ENCODE measurements at places on chromosomes 5 and 9.

GRCh38 chr9:127940593-127940992 lies 2.9 kb upstream of the DPM2 start:
- no peak for DNase-seq

DNA sequence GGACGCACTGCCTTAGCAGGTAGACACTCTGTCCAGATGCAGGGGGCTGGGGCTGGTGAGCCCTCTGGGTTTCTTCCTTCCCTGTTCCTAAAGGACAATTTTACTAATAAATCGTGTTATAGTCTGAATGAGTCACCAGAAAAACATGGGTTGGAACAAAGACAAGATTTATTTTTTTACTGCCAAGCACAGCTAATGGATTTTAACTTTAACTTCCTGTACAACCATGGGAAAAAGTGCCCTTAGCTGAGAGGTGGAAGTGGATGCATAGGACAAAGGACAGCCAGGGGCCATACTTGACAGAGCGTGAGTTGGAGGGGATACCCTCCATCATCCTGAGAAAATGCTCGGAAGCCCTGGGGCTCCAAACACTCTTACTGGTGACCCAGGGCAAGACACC lies 300.7 kb downstream of the MSX2 start:
- DNase-seq = no peak

GRCh38 chr9:114906922-114907571 lies 23.3 kb downstream of the TNFSF8 start:
- no peak for DNase-seq

- DNase-seq = no peak
Measured at GRCh38 chr5:114418176-114419066, 56.6 kb downstream of the KCNN2 start.

DNA sequence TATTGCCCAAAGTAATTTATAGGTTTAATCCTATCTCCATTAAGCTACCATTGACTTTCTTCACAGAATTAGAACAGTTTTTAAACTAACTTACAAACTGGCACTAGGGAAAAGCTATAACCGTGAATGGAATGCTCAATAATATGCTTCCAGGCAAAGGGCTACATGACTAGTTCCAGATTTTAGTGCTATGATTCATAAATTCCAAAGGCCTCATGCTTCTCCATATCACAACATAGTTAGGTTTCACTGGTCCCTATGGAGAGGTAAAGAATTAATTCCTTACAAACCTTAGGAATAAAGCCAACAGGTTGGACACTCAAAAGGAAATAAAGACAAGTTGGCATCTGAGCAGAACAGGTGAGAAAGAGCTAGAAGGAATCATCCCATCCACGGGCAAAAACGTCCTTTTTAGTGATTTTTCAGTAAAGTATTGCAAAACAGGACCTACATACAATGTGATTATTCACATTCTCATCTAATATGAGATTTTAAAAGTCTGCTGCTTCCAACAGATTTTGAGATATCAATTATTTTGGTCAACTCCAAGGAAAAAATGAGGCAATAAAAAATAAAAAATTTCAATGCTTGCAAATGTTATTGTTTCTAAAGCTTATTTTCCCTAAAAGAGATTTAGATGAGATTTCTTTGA lies 97.0 kb upstream of the TARS1 start:
- no peak for DNase-seq

GRCh38 chr5:95935553-95936100 lies 26.0 kb downstream of the ELL2 start:
- no peak for DNase-seq
